ENCODE measurements at places on chromosomes 4 and X. TPM values are rescaled to one million over a fixed set of nuclear protein-coding genes. Genes with fewer than 3 reads are reported as not detected.

TMEM150C gene
- not detected for total RNA-seq

DNA sequence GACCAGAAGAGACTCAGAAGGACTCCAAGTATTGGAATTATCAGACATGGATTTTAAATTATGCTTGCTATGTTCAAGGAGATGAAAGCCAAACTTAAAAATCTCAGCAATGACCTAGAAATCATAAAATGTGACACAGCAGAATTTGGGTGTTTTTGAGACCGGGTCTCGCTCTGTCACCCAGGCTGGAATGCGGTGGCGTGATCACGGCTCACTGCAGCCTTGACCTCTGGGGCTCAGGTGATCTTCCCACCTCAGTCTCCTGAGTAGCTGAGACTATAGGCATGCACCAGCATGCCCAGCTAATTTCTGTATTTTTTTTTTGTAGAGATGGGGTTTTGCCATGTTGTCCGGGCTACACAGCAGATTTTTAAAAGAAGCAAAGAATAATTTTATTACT lies 12.7 kb downstream of the TAB3 start:
- no peak overlapping the region for H3K27ac ChIP-seq
- H3K4me3 ChIP-seq = no peak overlapping the region
- no peaks in the 10 kb centered on the region for H3K36me3 ChIP-seq

PCSK1N gene
- not detected for total RNA-seq

DNA sequence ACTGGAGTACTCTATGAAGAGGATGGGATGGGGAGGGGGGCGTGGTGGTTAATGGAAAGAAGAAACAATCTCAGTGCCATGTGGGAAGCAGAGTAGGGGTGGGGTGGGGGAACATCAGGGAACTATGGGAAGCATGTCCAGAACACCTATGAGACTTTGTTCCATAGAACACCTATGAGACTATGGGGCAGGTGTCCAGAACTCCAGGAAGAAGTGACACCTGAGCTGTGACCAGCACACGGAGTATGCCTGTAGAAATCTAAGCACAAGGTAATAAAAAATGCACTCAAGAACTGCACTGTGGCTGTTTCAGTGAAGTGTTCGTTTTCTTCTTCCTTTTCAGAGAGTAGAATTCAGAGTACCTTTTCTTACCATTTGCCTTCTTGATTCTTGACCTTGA lies 704.8 kb upstream of the TENM3 start:
- H3K36me3 ChIP-seq = no peaks in the 10 kb centered on the region
- no peak overlapping the region for H3K27ac ChIP-seq
- H3K4me1 ChIP-seq = no peaks in the 10 kb centered on the region
- H3K27me3 ChIP-seq = no peaks in the 10 kb centered on the region
- no peak overlapping the region for H3K4me3 ChIP-seq

PKD2 gene
- 4.9 TPM for total RNA-seq

DNA sequence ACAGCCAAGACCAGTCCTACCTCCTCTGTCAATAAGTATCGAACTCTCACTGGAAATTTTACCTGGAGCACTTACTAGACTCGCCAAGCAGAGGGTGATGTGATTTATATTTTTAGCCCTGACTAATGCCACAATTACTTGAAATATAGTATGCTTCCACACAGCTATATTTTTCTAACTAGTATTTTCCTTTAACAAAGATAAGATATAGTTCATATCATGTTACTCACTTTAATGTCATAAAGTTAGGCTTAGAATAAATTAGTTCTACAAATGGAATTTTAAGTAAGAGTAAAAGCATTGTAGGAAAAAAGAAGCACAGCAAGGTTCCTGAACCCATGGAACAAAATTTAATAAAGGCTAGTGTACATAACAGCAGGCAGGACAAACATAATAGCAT lies 16.0 kb upstream of the NKX6-1 start:
- H3K4me1 ChIP-seq = no peaks in the 10 kb centered on the region
- H3K27me3 ChIP-seq = no peaks in the 10 kb centered on the region
- DNase-seq = no peak
- no peak overlapping the region for H3K4me3 ChIP-seq

Measured in B cell (primary cell).